ENCODE measurements at places on chromosomes 3 and 15. TPM values are rescaled to one million over a fixed set of nuclear protein-coding genes. Genes with fewer than 3 reads are reported as not detected.

DNA sequence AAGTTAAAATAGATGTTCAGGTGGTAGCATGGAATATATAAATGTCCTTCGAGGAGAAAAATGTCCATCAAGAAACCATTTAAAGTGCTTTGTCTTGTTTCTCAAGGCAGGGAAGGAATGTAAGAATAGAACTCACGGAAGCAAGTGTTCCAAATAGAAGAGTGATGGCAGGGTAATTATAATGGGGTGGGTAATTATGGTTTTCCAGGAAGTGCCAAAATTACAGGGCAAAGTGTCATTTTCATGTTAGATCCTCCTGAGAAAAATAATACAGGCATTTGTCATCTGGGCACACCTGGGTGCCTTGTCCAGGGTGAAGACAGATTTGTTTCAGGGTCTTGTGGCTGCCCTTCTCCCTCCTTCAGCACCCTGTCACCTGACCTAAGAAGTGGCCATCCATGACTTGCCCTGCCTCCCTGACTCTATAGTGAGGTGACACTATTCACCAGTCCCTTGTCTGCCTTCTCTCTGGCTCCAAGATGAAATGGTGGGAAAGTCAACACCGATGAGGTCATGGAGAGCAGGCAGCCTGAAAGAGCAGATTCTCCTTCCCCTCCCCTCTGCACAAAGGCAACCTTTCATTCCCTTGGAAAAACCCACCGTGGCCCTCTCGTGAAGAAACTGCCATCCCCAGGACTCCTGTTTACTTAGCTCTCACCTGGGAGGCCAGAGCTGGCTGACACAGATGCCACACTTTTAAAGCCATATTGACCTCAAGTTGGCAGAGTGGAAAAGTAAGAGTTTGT is 45.1 kb upstream of the AMOTL2 start:
- no peak for DNase-seq

The ALDH1A3 gene
- not detected for total RNA-seq

The BTLA gene
- total RNA-seq = 13.2 TPM

The SLC28A1 gene
- not detected for total RNA-seq

GRCh38 chr15:59399465-59400102 is 26.9 kb upstream of the MYO1E start:
- DNase-seq = no peak

- no peak for DNase-seq
Observed at GRCh38 chr3:27200721-27201489, 168.3 kb downstream of the NEK10 start.

The ZWILCH gene
- 29.9 TPM for total RNA-seq

GRCh38 chr3:178084938-178085816 is 451.1 kb upstream of the KCNMB2 start:
- peak; percentile 60 for DNase-seq

- no peak for DNase-seq
Observed at GRCh38 chr3:37949866-37950265, 40.7 kb upstream of the VILL start.

DNA sequence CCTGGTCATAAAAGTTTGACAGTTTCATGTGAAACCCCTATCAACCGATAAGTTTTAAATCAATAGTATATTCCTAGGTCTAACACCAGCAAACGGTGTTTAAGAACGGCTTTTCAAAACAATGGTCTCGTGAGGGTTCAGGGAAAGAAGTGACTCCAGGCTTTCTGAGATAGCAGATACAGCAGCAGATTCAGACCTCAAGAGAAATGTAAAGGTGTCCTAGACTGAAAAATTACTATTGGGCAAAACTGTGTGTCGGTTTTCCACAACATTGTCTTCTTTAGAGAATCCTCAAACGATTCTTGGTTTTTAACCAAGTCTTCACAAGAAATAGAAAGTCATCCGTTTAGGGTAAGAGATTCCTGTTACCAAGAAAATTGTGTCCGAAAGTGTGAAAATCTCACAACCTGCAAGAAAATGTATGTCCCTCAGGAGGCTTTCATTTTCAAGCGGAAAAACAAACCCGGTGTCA is 1.2 kb downstream of the SETD2 start:
- DNase-seq = no peak

The ACTC1 gene
- not detected for total RNA-seq

DNA sequence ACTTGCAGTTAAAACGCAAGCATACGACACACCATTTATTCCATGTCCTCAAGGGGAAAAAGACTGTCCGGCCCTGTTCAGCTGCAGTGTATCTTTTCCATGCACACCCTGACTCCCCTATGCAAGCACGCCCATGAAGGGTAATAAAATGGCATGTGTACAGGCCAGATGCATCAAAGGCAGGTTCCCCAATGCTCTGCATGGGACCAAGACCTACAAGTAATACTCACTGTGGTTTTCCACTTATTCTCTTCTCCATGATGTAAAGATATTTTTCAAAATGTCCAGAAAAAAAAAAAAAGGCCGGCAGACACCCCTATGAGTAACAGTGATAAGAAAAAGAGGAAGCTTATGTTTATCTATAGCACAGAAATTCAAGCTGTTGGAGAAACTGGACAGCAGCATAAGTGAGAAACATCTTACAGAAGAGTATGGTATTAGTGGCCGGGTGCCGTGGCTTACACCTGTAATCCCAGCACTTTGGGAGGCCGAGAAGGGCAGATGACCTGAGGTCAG is 70.8 kb downstream of the MCF2L2 start:
- DNase-seq = no peak

The CRTAP gene
- 35.7 TPM for total RNA-seq

- no peak for DNase-seq
Observed at GRCh38 chr3:128489927-128490649, 2.9 kb downstream of the GATA2 start.

DNA sequence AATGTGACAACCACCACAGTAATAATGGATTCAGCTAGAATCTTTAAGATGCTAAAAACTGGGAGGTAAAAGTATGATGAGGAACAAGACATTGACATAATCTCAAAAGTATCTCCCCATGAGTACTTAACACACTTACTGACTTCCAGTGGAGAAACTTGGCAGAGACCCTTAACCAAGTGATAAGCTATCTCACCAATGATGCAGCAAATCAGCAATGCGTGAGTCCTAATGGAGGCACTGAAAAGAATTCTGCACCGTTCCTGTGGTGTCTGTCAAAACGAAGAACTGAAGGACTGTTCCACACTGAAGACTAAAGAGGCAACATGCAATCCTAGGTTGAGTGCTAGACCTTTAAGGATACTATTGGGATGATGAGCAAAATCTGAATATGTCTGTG is 67.9 kb upstream of the OCA2 start:
- DNase-seq = no peak

GRCh38 chr15:98570119-98570518 is 78.2 kb upstream of the IGF1R start:
- DNase-seq = no peak

The CHRD gene
- total RNA-seq = not detected

- no peak for DNase-seq
Observed at GRCh38 chr3:141081141-141081795, 30.1 kb downstream of the SPSB4 start.

DNA sequence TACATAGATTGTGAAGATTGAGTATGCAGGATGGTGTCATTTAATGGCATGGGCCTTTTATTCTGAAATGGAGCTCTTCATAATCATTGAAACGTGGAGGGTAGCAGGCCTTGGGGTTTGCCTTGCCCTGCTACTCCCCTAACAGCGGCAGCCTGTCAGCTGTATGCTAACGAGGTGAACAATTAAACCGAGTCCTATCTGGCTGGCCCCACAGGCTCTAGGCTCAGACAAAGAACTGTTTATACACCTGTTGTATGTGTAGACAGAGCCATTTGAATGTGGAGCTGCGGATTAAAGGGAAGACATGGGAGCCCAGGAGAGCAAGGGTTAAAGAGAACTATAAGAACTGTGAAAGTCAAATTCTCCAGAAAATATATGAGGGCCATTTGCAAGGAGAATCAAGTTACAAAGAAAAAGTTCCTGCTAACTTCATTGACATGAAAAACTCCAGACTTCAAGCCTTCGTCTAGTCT is 116.7 kb upstream of the CGNL1 start:
- no peak for DNase-seq

- DNase-seq = no peak
Observed at GRCh38 chr15:67744331-67745072, 80.8 kb upstream of the SKOR1 start.

DNA sequence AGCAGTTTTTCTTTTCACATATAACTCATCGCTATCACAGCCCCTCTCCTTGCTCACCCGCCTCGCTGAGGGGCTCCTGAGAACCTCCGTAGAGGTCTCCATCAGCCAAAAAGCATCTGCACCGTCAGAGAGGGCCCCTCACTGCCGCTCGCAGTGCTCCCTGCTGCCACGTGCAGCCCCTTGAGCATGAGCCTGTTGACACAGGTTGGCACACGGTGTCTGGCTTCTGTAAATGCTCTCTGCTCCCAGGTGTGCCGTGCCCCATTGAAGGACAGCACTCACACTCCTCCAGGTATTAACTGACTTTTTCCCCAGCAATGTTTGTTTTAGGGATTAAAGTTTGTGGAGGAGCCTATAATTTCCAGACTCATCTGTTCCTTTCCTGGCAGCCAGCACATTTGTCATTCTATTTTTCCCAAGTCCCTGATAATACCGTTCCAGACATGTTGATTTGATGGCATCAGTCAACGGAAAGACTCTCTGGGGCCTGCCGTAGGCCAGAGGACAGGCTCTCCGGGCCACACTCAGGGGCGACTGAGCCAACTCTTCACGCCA is 2.1 kb upstream of the FURIN start:
- no peak for DNase-seq

GRCh38 chr15:46270481-46271147 is 635.8 kb downstream of the SQOR start:
- no peak for DNase-seq

The GALNT15 gene
- total RNA-seq = not detected

DNA sequence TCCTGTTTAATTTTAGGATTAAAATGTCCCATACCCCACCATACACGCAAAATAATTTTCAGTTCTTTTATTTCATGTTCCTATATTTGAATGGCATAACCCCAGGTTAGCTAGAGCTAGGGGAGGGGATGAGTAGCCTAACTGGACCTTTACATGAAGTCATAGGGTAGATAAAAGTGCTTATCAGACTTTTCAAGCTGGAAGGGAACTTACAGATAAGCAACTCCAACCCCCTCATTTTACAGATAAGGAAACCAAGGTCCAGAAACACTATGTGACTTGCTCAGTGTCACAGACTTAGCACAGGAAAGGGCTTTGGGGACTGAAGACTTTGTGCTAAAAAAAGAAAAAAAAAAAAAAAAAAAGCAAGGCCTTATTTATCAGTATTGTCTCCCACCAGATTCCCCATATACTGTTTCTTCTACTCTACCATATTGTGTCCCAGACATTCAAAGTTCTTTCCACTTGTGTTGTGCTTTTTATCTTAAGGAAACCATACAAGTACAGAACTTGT is 10.6 kb upstream of the TNIK start:
- DNase-seq = no peak

Data from activated CD8-positive, alpha-beta T cell treated with anti-CD3 and anti-CD28 coated beads for 36 hours (primary cell).